ENCODE measurements at places on chromosomes 1 and 21.

- no peak for DNase-seq
Measured at GRCh38 chr1:170407581-170407980, 124.4 kb upstream of the GORAB start.

- DNase-seq, result peak; percentile 72
Measured at GRCh38 chr21:45596704-45597318, 46.7 kb upstream of the PCBP3 start.

DNA sequence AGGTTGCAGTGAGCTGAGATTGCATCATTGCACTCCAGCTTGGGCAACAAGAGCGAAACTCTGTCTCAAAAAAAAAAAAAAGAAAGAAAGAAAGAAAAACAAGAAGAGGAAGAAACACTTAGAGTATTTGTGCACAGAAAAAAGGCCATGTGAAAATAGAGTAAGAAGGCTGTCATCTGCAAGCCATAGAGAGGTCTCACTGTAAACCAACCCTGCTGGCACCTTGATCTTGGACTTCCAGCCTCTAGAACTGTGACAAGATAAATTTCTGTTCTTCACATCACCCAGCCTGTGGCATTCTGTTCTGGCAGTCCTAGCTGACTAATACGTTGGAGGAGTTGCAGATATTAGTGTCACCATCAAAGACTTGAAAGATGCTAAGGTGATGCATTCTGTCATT is 12.1 kb upstream of the ZDHHC18 start:
- no peak for DNase-seq

- no peak for DNase-seq
Measured at GRCh38 chr1:13757693-13758092, 57.7 kb downstream of the PRDM2 start.

GRCh38 chr1:159205225-159205624 is 550 bp downstream of the ACKR1 start:
- no peak for DNase-seq

DNA sequence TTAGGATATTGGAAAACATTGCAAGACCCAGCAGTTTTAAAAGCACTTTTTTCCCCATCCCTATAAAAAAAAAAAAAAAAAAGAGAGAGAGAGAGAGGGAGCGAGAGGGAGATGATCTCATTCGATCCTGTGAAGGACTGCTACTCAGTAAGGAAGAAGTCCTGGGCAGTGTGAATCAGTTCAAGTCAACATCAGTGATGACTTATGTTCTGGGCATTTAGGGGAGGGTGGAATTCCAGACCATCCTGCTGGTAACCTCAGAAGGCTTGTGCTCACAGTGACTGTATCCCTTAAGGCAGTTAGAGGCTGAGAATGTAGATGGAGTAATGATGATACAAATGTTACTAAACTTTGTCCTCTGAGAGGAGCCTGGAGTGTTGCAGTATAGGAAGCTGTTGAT is 151.4 kb downstream of the TGFB2 start:
- no peak for DNase-seq

- DNase-seq, result no peak
Measured at GRCh38 chr21:35924714-35925301, 135.5 kb downstream of the SETD4 start.

GRCh38 chr1:109823543-109824348 is 60.0 kb upstream of the EPS8L3 start:
- no peak for DNase-seq

DNA sequence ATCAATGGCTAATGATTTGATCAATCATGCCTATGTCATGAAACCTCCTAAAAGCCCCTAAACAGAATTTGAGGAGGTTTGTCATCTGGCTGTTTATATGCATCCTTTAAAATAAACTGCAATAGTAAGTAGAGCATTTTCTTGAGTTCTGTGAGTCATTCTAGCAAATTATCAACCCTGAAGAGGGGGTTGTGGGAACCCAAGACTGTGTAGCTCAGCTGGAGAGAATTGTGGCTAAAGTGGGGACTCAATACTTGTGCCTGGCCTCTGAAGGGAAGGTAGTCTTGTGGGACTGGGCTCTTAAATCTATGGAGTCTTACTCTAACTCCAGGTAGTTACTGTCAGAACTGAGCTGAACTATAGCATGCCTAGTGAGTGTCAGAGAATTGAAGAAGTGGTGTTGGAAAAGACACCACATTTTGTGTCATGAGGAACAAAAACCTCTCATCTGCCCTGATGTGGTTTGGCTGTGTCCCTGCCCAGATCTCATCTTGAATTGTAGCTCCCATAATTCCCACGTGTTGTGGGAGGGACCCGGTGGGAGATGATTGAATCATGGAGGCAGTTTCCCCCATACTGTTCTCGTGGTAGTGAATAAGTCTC is 402.4 kb downstream of the USH2A start:
- DNase-seq, result no peak

GRCh38 chr1:238832106-238832505 is 554.3 kb upstream of the CHRM3 start:
- DNase-seq, result no peak

DNA sequence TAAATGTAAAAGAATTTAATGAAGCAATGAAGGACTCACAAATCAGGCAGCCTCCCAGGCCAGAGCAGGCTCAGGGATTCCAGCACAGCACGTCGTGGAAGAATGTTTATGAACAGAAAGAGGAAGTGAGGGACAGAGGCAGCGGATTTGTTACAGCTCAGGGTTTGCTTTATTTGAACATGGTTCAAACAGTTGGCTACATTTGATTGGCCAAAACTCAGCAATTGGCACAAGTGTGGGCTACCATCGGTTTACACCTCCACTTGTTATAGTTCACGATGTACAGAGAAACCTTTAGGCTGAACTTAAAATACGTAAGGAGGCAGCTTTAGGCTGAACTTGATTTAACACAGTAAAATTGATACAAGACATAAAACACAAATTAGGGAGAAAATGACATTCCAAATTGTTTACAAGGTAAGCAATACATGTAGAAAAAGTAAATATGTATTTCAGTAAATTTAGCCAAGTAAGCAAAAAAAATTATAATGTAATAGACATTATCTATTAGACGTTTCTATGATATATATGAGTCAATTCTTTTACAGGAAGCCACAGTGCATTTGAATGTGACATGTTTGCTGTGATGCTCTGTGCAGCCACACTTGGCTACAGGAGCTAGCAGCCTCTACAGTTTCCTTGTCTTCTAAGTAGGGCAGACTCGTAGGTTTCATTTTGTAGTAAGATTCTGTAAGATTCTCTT is 126.5 kb downstream of the ADSS2 start:
- no peak for DNase-seq

GRCh38 chr1:19488136-19488535 is 2.8 kb upstream of the CAPZB start:
- no peak for DNase-seq

DNA sequence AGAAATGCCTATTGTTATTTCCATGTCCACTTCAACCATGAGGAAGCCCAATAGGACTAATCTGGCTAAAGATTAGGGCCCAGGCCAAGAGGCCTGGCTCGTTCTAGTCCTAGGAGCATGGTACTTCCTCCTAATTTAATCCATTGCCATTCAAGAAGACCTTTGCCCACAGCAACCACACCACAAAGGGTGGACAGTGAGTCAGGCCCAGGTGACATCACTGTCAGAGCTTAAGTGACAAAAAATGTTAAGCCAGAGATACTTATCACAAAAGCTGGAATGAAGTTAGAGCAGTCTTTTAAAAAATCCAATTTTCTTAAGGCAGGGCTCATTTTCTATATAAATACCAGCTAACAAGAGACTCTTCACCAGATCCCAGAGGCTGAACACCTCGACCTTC is at the start of gene SPRR3:
SPRR3 (plus strand) TSS at position 368 of the 400 bp plus-strand sequence. CDS start 1,272 bp downstream, outside the sequence.
- no peak for DNase-seq

DNA sequence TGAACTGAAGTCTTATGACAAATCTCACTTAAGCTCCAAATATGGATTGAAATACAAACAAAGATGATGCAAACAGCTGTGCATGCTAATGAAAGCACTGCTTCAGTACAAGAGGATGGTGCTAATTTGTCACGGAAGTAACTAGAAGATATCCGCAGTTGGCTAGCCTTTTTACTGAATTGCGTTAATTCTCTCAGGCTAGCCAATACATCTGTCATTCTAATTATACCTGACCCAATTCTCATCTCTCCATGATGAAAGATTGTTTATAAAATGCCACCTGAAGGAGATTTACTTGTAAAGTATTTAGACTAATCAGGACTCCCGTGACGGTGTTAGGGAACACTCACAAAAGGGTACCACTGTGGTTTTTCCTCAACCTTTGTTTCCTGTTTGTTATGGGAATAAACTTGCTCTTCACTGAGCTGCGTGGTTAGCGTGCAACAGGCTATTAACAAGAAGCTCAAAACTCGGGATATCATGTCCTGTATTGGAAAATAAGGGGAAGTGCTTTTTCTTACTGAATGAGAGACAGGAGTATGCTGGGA is 162.5 kb downstream of the APP start:
- DNase-seq, result no peak

DNA sequence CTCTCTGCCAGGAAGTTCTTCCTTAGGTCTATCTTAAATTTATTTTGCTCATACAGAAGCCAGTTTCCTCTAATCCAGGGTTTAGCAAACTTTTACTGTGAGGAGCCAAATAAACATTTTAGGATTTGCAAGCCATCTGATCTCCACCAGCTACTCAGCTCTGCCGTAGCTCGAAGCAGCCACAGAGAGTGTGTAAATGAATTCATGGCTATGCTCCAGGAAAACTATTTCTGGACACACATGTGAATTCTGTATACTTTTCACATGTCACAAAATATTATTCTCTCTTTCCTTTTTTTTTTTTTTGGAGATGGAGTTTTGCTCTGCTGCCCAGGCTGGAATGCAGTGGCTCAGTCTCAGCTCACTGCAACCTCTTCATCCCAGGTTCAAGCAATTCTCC is 13.4 kb upstream of the AGTRAP start:
- no peak for DNase-seq

GRCh38 chr1:200306944-200307754 is 102.7 kb downstream of the ZNF281 start:
- no peak for DNase-seq

GRCh38 chr1:37556712-37557196 is at the start of gene DNALI1:
Gene DNALI1 (plus strand): TSS chr1:37556940. CDS start chr1:37556995, 55 bp downstream.
- DNase-seq, result no peak

GRCh38 chr21:29022166-29022565 is 2.3 kb upstream of the USP16 start:
- DNase-seq, result no peak

- peak; percentile 93 for DNase-seq
Measured at GRCh38 chr1:23867895-23868556, at the start of gene FUCA1. Gene FUCA1 (minus strand): TSS chr1:23868290. CDS start chr1:23868286, 4 bp downstream.

DNA sequence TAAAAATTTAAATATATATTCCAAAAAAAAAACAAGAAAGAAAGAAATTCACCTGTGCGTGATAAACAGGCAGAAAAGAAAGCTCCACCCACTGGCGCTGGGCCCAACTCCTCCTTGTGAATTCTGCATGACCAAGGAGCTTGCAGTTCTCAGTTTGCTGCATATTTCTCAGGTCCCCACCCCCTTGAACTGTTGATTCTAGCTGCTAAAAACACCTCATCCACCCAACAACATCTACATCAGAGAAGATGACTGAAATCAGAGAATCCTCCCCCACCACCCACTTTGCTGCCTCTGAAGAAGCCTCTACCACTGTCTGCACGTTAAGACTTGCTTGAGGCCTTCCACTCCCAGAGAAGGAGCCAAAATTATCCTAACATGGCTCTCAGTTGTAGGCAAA is 104.8 kb downstream of the RGS2 start:
- no peak for DNase-seq

DNA sequence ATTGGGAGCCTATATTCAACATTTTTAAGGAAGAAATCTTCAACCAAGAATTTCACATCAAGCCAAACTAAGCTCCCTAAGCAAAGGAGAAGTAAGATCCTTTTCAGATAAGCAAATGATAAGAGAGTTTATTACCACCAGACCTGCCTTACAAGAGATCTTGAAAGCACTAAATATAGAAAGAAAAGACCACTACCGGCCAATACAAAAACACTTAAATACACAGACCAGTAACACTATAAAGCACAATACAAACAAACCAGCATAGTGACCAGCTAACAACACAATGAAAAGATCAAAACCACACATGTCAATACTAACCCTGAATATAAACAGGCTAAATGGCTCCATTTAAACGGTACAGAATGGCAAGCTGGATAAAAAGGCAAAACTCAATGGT is 165.4 kb downstream of the MRPL39 start:
- DNase-seq, result no peak

GRCh38 chr1:171134204-171134923 is 43.7 kb downstream of the FMO3 start:
- DNase-seq, result no peak
